Myocyte (in vitro differentiated cells): ENCODE measurements at places on chromosomes 7 and 10. TPM values are rescaled to one million over a fixed set of nuclear protein-coding genes. Genes with fewer than 3 reads are reported as not detected.

DNA sequence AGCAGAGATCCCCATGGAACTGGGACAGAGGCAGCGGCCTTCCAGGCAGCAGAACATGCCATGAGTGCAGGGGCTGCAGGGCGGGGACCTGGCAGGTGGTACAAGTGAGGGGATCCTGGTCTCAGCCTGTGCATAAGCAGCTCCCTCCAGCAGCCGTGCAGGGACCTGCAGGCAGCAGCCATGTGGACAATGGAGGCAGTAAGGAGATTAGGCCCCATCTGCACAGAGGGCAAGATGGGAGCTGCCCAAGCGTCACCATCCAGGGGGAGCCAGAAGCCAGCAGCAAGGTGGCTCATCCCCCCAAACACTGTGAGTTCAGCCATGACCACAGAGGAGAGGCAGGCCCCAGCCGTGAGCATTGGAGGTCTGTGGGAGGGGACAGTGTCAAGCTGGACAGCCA, 3.1 kb downstream of the DDC start:
- DNase-seq: no peak

The CPA4 gene
- total RNA-seq: 4.0 and 5.7 TPM in 2 replicates

The CFAP69 gene
- 2.0 and 2.5 TPM in 2 replicates for total RNA-seq

The C10orf105 gene
- total RNA-seq: 0.03 TPM in 1 of 2 replicates, not detected in the other

GRCh38 chr10:90785782-90786181, 72.1 kb downstream of the HTR7 start:
- no peak for DNase-seq

DNA sequence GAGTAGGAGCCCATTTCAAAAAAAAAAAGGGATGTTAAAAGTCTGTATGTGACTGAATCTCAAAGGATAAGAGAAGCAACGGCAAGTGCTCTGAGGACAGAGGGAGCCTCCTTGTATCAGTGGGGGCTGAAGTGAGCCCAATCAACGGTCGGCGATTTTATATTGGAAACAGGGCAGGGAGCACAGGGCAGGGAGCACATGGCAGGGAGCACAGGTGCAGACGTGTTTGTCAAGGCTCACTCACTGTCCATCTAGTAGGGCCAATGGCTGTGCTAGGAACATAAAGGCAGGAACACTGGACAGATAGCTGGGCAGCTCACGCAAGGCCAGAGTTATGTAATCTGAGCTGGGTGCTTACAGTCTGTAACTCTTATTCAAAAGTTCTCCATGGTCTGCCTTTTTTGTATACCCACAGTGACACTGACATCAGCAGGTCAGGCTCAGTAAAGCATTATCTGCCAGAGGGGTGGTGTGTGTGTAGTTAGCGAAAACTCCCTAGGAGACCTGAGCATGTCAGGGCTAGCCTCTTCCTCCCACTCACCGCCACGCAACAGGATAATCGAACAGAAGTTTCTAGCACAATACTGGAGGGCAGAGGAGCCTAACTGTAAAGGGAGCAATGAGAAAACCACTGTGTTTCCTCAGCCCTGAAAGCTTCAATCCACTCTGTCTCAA, 15.4 kb downstream of the AKR1B1 start:
- no peak for DNase-seq

- no peak for DNase-seq
Measured at GRCh38 chr10:116311016-116311415, 13.2 kb upstream of the CCDC172 start.

DNA sequence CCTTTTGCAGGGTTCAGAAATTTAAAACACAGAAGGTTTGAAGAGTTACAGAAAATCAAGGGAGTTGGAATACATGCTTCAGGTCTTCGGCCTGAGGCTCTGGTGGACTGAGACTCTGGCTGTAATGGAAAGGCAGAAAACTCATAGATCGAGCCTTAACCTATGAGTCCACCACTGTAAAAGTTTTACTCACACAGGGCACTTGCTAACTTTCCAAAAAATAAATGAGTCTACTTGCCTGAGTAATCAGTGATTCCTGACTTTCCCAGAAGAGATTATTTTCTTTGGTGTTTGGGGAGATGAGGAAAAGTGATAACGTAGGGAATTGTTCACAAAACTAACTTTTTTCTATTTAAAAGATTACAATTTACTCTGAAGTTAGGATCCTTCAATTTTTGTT, 108.0 kb downstream of the MBL2 start:
- DNase-seq: no peak

DNA sequence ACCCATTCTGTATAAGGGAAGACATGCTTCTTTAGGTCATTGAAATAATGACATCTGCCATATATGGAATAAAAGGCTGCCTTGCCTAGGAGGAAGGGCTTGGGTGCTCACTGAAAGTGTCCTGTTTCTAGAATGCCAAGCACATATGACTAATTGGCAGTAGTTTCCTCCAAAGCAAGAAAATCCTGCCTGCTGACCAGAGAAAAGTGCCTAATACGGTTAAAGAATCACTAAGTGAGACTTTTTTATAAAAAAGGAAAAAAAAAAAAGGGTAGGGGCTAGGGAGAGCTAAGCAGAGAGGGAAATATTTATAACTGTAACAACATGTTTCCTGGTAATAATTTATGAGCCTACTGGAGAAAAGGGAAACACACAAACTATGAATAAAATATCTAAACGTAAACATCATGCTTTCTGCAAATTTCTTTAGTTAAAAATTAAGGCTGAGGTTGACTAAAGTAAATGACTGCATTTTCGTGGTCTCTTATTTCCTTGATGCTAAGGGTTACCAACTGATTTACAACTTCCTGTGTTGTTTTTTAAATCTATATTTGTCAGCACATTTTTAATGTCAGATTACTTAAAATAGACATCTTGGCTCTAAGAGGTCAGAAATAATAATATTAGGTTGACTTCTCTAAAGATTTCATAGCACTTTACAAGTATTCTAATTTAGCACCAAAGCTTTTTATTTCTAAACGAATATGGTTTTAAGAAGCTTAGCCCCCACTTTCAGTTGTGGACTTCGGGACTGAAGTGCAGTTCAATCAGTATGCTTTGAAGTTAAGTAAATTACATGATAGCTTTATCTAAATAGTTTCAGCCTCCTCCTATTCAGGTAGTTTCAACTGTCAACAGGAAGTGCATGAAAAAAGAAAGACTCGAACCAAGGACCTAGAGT, 89.6 kb downstream of the CABCOCO1 start:
- peak; percentile 61 for DNase-seq

DNA sequence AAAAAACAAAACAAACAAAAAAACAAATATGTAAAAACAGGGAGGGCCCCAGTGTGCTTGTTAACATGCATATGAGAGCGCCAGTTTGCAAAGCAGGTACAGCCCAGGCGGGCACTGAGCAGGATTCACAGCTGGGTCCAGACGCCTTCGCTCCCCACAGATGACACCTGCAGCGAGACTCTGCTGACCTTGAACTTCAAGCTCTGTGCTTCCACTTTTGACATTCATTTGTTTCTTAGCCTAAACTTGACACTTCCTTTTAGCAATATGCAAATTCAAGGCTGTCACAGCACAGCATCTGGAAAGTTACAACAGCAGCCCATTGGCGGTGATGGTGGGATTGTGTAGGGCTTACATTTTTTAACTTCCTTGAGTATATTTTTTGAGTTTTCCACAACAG, 88.8 kb upstream of the TNS3 start:
- no peak for DNase-seq

- DNase-seq: peak; percentile 87
Measured at GRCh38 chr7:131011976-131012375, 278.0 kb upstream of the KLF14 start.

GRCh38 chr7:140992422-140992821, 22.3 kb downstream of the MRPS33 start:
- no peak for DNase-seq

DNA sequence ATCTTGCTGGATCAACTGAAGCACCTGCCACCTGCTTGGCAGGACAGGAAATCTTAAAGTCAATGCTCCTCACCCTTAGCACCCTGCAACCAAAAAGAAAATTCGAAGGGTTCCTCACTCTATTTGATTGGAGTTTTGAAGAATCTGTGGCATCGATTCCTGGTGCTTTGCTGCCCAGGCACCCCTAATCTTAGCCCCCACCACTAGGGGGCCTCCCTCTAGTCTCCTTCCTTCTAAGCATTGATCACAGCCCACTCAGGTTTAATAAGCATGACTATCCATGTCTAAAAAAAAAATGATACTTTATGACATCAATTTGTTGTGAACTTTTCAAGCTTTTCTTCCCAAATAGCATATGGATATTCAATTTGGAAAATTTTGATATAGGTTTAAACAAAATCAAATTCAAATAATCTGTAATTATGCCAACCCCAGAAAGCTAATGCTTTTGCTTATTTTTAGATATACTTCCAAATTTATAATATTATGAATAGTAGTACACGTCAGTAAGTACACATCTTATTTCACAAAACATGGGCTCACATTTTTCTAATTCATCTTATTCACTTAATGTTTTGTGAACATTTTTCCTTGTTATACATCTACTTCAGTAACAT, 45.3 kb downstream of the NRG3 start:
- no peak for DNase-seq

GRCh38 chr10:104925232-104925851, 284.3 kb downstream of the SORCS3 start:
- peak; percentile 8 for DNase-seq

DNA sequence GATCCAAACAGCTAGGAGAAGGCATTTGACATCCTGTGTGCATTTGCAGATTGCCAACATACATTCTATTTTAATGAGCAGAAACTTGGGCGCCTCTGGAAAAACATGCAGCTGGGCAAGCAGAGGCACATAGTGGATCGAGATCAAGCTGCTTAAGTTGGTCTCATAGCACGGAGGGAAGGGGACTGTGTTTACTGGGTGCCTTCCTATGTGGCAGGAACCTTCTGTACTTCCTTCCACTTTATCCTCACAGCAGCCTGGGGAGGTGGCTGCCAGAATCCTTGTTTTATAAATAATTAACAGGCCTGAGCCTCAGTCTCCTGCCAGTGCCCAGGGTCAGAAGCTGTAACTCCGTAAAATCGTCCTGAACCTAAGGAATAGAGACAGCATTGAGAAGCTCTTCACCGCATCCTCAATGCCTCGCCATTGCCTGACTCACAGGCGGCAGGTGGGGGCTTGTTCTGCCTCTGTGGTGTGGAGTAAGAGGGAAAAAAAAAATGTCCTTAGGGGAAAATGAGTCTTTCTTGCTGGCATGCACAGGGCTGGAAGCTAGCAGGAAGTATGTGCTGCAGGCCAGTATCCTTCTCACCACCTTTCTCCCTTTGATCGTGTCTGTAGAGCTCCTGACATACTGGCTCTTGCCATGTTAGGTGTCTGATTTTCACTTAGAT, 6.2 kb downstream of the VWA2 start:
- DNase-seq: no peak

- DNase-seq: no peak
Measured at GRCh38 chr10:1567742-1568495, 169.4 kb downstream of the ADARB2 start.

DNA sequence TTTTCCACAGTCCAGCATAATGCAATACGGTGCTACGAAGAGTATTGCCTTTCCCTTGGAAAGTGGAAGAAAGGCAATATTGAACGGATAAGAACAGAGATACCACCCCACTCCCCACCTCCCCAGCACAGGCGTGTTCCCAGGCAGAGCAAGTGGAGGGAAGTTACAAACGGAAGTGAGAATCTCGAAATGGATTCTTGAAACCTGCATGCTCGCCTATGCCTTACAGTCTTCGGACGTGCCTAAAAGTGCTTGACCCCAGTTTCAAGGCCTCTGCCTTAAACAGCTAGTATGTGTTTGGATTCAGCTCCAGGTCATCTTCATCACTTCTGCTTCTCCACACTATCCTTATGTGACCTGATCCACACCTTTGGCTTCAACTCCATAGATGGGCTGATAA, 35.0 kb upstream of the USP6NL start:
- DNase-seq: no peak

DNA sequence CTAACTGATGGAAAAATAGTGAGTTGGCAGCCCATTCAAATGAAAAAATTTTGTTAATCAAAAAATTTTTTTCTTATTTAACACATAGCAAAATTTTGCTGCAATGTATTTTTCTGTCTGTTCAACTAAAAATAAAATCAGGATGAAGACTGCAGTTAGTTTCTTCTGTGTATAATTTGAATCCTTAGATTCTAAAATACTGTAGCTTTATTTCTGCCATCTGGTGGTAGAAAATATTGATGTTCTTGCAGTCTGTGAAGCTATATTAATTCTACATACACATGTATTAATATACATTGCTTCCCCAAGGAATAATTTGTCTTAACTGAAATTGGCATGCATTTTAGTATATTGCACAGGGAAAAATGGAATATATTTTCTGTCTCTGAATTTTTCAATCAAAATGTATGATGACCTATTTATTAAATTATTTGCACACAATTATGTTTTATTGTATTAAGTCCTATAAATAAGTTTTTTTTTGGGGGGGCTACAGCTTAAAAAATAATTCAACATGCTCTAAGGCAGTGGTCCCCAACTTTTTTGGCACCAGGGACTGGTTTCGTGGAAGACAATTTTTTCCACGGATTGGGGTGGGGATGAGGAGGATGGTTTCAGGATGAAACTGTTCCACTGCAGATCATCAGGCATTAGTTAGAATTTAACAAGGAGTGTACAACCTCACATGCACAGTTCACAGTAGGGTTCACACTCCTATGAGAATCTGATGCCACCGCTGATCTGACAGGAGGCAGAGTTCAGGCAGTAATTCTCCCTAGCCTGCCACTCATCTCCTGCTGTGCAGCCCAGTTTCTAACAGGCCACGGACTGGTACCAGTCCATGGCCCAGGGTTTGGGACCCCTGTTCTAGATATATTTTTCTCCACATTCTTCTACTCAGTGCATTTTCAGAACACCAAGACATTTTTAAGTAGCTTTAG, 119.4 kb downstream of the GNAT3 start:
- peak; percentile 68 for DNase-seq

GRCh38 chr7:11469028-11469745, 362.8 kb downstream of the THSD7A start:
- no peak for DNase-seq

The HOXA4 gene
- total RNA-seq: 5.0 and 6.7 TPM in 2 replicates

The ANKRD1 gene
- 970 and 2,203 TPM in 2 replicates for total RNA-seq

GRCh38 chr10:49010865-49011264, 71.2 kb upstream of the LRRC18 start:
- peak; percentile 30 for DNase-seq

DNA sequence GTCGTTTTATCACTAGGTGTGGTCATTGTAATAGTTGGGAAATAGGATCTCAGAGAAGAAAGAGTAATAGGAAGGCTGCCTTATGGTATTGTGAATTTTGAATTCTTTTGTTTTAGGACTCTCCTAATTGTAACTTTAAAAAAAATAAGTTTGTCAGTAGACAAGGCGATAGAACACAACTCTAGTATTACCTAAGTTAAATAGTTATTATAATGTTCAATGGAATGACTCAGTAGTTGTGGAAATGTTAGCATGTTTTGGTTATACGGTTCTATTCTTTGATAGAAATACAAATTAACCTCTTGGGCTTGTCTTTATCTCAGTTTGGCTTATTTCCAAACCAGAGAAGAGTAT, 1.4 kb downstream of the DNAH11 start:
- DNase-seq: no peak

- DNase-seq: no peak
Measured at GRCh38 chr10:129114588-129114987, 352.5 kb upstream of the MGMT start.

The GDF10 gene
- total RNA-seq: not detected in 2 replicates

The MSMB gene
- not detected in 2 replicates for total RNA-seq

DNA sequence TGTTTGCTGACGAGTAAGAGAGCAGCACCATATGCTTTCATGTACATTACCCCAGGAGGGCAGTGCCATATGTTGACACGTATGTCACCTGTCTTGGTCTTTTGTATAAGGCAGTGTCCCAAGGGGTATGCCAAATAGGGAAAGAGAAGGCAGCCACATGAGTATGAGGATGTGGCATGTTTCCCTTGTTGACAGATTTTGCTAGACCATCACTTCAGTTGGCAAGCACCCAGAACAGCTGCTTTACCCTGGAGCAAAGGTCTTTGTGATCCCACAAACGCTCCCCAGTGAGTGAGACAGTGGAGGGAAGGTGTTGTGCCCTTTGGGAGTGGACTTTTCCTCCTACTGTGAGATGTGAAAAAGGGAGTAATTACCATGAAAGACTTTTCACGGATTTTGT, 350.1 kb downstream of the ETV1 start:
- peak; percentile 87 for DNase-seq
